AG20443 (cell line): ENCODE measurements at places on chromosomes 12 and 14.

DNA sequence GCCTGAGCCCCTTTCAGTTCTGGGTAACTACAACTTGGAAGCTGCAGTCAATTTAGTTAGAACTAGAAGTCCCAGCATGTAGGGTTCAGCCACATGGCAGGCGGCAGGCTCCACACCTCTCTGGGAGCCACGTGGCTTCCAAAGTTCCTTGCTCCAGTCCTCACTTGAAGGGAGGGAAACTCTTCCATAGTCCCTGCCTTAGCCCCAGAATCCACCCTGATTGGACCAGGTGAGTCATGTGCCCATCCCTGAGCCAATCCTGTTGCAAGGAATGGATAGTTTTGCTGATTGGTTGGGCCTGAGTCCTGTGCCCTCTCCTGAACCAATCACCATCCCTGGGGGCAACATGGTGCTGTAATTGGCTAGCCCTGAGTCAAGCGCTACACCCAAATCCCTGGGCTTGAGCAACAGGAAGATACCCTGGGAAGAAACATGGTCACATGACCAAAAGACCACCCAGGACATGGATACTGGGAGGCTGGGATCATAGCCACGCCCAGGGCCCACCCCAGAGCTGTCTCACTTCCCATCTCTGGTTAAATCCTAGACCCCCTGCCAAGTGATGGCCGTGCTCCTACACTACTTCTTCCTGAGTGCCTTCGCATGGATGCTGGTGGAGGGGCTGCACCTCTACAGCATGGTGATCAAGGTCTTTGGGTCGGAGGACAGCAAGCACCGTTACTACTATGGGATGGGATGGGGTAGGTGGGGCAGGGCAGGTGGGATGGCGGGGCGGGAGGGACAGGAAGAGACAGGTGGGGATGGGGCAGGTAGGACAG, 154.7 kb downstream of the ADGRD1 start:
- no peak for DNase-seq

GRCh38 chr12:52380271-52380694, 5.2 kb downstream of the KRT84 start:
- peak; percentile 39 for DNase-seq

DNA sequence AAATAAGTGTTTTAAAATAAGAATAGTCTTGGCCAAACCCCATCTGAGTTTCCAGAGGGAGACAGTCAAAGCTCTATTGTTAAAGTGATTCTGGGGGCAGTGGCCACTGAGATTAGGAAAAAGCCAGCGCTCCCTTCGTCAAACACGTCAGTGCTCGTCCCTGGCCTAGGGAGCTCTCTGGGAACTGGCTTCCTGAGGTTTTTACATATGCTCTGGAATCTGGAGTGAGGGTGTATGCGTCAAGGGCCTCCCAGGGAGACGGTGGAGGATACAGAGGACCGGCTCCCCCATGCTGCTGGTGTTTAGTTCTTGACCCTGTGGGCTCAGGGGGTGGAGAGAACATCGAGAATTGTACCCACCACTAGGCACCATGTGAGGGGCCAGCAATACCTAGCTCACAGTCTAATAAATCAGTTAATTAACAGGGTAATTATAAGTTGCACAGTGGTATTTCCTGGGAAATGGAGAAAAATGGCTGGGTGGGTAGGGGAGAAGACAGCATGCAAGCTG, 87.0 kb downstream of the SLC25A47 start:
- DNase-seq = no peak

- DNase-seq = peak; percentile 90
Observed at GRCh38 chr14:52703225-52703624, 3.8 kb upstream of the PSMC6 start.

DNA sequence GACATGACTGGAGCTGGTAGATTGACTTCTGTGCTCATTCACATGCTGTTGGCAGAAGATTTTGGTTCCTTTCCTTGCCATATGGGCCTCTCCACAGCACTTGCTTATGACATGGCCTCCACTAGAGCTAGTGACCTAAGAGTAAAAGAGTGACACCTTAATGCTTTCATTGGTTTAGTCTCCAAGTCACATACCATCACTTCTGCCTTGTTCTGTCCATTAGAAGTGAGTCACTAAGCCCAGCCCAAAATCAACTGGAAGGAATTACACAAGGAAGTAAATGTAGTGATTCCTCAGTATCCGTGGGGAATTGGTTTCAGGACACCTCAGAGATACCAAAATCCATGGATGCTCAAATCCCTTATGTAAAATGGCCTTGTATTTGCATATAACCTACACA, 81.3 kb downstream of the PPHLN1 start:
- DNase-seq = peak; percentile 6

DNA sequence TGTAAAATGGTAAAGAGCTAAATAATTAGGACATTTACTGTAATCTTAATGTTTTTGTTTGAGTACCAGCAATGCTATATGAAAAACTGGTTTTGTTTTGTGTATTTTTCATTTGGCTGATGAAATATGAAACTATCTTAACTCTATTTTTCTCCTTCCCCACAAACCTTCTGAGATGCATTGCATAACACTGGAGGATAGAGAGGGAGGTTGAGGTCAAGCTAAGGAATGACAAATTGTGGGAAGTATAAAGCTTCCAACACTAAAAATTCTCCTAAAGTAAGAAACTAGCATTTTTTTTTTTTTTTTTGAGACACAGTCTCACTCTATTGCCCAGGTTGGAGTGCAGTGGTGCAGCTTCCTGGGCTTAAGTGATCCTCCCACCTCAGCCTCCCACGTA, 31.5 kb upstream of the SRP54 start:
- peak; percentile 51 for DNase-seq

- peak; percentile 18 for DNase-seq
Observed at GRCh38 chr12:19223018-19223417, 93.5 kb downstream of the PLEKHA5 start.

DNA sequence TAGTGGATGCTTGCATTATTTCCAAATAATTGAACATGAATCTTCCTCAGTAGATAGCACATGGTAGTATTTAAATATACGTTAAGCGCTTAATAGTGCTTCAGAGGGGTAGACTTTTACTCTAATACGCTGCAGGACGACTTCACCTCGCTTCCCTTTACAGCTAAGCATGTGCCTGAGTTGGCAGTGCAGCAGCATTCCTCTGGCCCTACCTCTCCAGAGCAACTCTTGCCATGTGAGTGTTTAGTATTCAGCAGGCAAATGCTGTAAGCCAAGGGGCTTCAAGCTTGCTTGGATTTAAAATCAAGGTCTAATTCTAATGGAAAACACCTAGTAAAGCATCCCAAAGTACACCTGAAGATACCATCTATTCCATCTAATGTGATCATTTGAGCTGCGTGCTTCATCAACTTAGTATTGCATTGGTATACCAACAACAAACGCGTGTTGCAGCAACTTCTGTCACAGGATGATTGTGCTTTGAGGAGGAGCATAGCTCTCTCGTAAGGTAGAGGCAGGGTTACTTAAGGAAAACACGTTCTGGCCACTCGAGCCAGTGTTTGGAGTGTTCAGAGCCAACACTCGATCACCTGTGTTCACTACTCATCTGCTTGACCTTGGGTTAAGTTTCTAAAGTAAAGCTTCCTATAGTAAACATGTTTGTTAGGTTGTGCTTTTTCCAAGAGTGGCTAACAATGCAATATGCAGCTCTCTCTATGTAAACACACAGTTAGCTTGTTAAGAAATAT, 60.6 kb downstream of the PIWIL1 start:
- no peak for DNase-seq

GRCh38 chr12:122244565-122245371, 18.9 kb upstream of the DIABLO start:
- DNase-seq = no peak
